ENCODE measurements at places on chromosomes 7 and 10.

GRCh38 chr7:55349121-55349520, 16.0 kb upstream of the LANCL2 start:
- no peak for DNase-seq

DNA sequence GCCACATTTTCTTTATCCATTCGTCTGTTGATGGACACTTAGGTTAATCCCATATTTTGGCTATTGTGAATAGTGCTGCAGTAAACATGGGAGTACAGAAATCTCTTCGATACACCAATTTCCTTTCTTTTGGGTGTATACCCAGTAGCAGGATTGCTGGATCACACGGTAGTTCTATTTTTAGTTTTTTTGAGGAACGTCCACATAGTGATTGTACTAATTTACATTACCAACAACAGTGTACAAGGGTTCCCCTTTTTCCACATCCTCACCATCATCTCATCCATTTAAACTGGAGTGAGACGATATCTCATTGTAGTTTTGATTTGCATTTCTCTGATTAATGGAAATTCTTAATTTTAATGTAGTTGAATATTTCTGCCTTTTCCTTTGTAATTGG, 19.3 kb downstream of the VKORC1L1 start:
- DNase-seq = no peak

- DNase-seq = no peak
Measured at GRCh38 chr10:13470270-13470669, 58.5 kb downstream of the BEND7 start.

- DNase-seq = no peak
Measured at GRCh38 chr7:130483031-130483430, 8.9 kb upstream of the MEST start.

DNA sequence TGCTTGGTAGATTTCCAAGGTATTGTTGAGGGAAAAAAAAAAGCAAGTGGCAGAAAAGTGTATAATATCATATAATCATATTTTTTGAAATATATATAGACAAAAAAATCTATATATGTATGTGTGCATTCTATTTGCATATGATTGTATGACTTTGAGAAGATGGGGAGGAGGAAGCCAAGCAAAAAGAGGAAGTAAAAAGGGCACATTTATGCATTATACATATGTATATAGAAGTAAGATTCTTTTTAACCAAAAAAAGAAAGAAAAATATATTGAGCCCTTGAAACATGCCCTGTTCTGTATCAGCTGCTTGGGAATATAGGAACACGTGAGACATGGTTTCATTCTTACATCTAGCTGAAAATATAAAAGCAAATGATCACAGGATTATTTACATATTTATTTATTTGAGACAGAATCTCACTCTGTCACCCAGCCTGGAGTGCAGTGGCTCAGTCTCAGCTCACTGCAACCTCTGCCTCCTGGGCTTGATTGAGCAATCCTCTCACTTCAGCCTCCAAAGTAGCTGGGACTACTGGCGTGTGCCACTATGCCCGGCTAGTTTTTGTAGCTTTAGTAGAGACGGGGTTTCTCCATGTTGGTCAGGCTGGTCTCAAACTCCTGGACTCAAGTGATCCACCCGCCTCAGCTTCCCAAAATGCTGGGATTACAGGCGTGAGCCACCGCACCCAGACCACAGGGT, 18.0 kb upstream of the SLF2 start:
- DNase-seq = no peak

DNA sequence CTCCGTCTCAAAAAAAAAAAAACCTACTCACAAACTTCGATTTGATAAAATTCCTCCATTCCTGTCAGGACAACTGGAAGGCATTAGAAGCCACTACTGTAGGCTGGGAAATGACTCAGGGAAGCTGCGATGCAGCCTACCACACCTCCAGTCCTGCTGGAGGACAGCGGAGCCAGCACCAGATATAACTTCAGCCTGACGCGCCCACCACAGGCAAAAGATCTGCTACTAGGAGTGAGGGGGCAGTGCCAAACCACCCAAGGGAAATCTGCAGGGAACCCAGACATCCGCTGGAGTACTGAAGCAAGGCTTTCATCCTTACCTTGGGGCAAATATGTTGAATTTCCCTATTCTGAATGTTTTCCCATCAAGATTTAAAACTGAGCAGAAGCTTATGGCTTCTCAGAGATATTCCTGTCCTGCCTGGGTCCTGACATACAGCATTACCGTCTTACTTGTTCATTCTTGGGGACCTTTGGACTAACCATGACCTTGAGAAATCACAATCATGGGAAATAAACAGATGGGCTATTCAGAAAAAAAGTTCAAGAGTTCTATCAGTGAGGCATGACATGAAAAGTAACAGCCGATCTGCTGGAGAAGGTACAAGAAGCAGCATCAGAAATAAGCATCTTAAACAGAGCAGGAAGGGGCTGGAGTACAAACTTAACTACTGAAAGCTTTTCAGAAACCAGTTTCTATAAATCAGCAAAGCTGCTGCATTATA, 20.4 kb downstream of the BCCIP start:
- DNase-seq = no peak

GRCh38 chr7:74579800-74580685, 77.5 kb upstream of the GTF2I start:
- DNase-seq = peak; percentile 94

GRCh38 chr7:78379148-78379547, 580.6 kb downstream of the PHTF2 start:
- no peak for DNase-seq

- no peak for DNase-seq
Measured at GRCh38 chr10:47173929-47174442, 126.0 kb upstream of the GDF10 start.

DNA sequence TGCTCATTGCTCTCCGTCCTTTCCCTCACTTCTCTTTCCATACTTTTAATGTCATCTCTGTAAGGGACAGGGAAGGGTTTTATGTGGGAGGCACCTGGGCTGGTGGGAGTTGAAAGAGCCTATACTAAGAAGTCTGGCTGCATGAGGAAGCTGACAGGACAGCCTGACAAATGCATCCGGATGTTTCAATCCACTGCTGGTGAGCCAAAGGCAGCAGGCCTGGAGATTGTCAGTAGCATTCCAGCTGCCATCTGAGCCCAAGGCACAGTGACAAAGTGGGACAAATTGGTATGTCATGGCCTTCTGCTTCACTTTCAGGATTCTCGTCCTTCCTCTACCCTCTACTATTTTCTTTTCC, 218.4 kb downstream of the STK31 start:
- no peak for DNase-seq

DNA sequence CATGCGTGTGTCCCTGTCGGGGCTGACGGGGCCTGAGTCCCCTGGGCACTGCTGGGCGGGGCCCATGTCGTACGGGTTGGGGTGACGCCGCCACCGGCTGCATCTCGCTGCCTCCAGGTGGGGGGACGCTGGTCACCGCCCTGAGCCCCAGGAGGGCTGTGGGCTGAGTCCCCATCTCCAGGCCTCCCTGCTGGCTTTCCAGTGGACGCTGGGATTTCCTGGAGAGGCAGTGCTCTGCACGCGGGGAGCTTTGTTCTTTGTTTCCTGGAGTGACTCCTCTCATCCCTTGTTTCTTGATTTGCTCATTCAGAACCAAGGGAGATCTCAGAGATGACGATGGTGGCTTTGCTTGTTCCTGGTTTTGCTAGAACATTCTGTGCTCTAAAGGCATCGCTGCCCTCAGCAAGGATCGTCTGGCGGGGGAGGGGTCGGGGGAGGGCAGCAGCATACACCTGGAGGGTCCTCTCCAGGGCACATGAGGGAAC, 21.0 kb downstream of the PWWP2B start:
- no peak for DNase-seq

DNA sequence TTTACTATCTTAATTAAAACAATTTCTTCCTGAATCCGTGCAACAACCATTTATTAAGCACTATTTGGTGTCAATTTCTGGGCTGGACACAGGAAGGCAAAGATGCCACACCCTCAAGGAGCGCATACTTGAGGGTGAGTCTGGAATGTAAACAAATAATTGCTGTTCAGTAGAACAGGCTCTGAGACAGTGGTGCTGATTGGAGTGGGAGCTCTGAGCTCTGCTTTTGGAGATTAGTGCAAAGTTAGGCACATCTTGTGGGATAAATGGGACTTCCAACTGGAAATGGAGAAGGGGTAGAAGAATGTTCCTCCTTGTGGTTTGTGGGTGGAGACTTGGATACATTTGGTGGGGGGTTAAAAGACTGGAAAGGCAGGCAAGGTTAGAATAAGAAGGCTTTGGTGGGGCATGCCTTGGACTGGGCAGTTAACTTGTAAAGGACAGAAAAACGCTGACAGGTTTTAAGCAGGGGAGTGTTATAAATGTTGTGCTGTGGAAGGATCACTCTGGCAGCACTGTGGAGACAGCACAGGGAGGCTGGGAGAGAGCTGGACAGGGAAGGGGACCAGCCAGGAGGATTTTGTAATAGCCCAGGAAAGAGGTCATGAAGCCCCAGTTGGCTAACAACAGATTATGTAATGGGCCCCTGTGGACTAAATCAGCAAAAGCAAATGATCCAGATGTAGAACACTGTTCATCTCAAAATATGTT, 80.7 kb downstream of the ZNF365 start:
- no peak for DNase-seq

DNA sequence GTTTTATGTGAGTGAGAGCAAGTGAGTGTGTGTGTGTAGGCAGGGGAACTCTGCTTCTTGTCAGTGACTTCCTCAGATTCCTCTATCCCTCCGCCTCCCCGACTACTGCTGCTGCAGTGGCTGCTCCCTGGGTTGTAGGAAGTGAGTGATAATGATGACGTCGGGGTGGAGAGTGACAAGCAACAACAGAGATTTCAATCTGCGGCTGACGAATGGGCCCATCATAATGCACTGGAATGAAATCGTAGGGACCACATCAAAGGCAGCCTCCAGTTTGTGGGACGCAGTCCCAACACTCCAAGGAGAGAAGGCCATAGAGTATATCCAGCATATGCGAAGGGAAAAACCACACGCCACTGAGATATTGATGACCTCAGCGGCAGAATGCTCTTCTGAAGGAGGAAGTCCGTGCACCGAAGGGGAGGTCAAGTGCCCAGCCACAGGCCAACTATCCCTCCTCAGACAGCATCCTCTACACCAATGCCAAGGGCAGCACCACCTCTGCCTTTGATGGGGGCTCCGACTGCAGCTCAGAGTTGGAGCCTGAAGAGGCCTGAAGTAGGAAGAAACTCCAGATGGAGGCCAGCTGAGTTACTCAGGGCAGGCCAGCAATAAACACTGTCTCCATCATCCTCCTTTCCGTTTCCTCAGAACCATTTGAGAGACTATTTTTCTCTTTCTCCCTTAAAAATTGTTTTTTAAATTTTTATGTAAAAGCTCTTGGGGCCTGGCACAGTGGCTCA, 11.3 kb upstream of the STMP1 start:
- DNase-seq = no peak

DNA sequence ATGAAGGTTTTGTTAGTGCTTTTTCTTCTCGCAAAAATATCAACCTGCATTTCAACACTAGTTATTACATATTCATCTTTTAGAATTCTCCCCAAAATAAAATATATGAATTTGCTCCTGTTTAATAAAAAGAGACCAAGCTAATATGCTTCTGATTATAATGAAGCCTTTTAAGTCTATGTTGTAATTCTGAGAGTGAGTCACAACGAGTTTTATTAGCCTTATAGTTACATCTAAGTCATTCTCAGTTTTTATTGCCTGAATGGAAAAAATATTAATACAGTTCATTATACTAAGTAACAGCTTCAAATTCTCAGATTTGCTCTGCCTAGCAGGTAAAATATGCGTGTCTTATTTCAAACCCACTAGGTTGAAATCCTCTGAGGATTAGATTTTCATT, 152.4 kb upstream of the CELF2 start:
- DNase-seq = no peak

DNA sequence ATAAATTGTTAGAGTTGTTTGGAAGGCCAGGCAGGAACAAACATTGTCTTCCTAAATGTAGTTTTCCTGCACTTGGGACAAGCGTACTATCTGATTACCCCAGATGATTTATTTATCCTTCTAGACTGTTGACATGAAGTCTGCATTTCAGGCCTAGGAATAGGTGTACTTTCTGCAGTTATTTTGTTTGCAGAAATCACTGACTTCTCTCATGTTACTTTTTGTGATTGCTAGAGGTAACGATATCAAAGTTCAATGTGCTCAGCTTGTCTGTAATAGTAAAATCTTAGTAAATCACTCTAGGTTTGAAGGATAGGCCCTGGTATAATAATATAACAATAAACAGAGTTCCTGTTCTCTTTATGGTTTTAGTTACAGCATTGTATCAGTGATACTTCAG, 75.4 kb upstream of the HDAC9 start:
- DNase-seq = no peak

DNA sequence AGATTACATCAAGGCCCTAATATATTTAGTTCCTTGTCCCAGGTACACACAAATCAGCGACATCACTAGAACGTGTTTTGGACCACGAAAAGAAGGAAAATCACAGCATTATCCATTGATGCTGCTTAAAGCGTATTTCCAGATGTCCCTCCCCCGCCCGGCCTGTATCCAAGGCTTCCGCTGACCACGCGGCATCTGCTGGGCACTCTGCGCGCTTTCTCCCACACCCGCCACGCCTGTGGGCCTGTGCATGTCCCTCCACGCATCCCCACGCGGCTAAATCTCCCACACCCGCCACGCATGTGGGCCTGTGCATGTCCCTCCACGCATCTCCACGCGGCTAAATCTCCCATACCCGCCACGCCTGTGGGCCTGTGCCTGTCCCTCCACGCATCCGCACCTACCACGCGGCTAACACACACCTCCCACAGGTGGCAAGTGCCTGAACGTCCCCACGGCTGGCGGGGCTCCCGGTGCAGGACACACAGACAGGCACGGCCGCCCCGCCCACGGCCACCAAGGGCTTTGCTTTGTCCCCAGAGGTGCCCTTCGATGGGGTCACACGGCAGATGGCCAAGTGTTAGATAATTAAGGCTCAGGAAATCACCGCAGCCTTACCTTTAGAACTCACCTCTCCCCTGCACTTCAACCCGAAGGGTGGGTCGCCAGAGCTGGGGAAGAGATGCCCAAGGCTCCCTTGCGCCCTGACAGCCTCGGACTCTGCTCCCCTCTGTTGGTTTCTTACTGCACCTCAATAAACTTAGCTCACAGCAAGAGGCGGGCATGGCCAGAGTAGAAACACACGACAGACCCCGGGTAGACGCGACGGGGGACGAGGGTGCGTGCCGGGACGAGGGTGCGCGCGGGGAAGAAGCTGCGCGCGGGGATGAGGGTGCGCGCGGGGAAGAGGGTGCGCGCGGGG, 49.5 kb downstream of the DIP2C start:
- no peak for DNase-seq

DNA sequence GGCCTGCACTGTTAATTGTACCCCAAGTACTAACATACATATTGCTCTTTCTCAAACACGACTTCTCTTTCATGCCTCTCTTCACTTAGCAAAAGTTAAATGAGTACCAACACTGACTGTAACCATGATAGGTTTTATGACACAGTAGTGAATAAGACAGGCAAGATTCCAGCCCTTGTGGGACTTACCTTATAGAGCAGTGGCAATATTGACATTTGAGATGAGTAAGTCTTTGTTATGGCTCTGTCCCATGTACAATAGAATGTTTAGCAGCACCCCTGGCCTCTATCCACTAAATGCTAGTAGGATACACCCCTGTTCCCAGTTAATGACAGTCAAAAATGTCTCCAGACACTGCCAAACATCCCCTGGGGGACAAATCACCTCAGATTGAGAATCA, 11.9 kb upstream of the COL1A2 start:
- DNase-seq = no peak

GRCh38 chr7:127900141-127900540, 131.1 kb downstream of the LRRC4 start:
- DNase-seq = no peak
